ENCODE measurements at places on chromosomes 6 and 20. TPM values are rescaled to one million over a fixed set of nuclear protein-coding genes. Genes with fewer than 3 reads are reported as not detected.

VSTM2L gene
- total RNA-seq: 0.16 TPM

NKX2-2 gene
- not detected for total RNA-seq

DBNDD2 gene
- total RNA-seq: 17.7 TPM

FNDC11 gene
- not detected for total RNA-seq

FOXO3 gene
- total RNA-seq: 25.4 TPM

SEL1L2 gene
- total RNA-seq: not detected

CDSN gene
- not detected for total RNA-seq

ASIP gene
- not detected for total RNA-seq
